Activated CD4-positive, CD25-positive, alpha-beta regulatory T cell treated with anti-CD3 and anti-CD28 coated beads, Interleukin-2, amount 50 U/mL, for 72 hours (primary cell): ENCODE measurements at places on chromosomes 6 and 20.
A peak's percentile ranks its signal among the peaks of the same experiment; 100 is the strongest.

DNA sequence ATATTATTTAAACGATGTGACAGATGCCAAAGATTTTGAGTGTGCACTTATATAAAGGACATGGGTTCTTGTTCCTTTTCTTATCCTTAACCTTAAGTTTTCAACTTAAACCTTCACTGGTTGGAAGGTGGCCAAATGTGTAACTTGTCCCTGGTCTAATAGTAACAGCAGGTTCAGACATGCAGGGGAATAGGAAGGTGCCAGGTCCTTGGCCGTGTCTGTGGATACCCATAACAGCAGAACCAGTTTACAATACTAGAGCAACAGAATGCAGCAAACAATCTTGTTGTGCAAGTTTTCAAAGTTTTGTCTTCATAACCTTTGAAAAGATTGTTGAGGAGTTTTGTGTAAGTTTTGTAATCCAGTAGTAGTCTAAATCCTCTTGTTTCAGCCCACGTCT lies 4.4 kb downstream of the MYB start:
- DNase-seq, result no peak

DNA sequence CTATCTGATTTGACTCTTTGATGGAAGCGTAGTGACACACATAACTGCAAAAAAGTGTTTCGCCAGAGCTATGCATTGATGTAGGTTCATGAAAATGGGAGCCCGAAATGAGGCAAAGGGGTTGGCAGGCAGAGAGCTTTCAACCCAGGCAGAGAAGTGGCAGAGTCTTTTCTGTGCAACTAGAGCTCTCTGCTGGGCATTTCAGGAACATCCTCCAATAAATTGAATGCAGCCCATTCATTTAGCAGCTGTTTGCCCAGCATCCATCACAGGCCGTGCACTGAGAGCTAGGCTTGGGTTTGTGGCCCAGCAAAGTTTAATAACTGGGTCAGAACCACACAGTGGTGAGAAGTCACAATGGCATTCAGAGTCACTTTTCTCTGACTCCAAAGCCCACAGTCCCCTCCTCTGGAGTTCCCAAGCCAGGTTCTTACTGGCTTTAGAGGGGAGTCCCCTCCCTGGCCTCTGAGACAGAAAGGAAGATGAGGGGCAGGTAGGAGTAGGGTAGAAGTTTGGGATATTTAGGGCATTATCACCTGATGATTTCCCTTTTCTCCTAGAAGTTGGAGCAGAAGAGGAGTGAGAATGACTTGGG lies 31.8 kb upstream of the ELMO2 start:
- DNase-seq, result no peak

- no peak for DNase-seq
These were observed 154.5 kb downstream of the ADGB start for GRCh38 chr6:146753306-146753705.

DNA sequence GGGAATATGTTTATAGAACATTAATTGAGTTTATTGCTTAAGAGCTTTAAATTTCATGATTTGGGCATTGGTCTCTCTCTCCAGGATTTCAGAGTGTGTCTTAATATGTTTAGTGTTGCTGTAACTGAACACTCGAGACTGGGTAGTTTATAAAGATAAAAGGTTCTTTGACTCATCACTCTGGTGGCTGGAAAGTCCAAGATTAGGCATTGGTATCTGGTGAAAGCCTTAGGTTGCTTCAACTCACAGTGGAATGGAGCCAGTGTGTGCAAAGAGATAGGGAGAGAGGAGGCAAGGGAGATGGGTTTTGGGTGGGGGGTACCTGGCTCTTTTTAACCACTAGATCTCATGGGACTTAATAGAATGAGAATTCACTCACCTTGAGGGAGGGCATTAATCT lies 35.6 kb upstream of the DTNBP1 start:
- no peak for DNase-seq

- no peak for DNase-seq
These were observed 108.6 kb downstream of the CD83 start for GRCh38 chr6:14226051-14226660.

DNA sequence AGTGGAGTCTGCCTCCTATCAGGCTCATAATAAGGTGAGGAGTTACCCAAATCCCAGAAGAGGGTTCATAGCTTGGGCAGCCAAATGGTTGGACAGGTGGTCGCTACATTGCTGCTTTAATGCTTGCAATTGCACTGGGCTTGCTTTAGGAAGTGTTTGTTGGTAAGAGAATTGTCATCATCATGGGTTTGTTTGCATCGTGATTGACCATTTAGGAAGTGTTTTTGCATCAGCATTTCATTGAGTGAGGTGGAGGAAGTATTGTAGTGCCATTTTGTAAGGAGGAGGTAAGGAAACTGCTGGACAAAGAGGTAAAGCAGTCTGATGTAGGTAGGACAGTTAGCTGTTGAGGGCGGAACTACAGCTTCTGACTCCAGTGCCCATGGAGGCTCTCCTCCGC lies 101.5 kb downstream of the ARID1B start:
- DNase-seq, result no peak

- no peak for DNase-seq
These were observed 72.4 kb upstream of the NXT1 start for GRCh38 chr20:23278172-23278571.

- no peak for DNase-seq
These were observed 79.3 kb upstream of the SHLD1 start for GRCh38 chr20:5670874-5671273.

- DNase-seq, result no peak
These were observed 65.3 kb downstream of the AIG1 start for GRCh38 chr6:143125864-143126573.

DNA sequence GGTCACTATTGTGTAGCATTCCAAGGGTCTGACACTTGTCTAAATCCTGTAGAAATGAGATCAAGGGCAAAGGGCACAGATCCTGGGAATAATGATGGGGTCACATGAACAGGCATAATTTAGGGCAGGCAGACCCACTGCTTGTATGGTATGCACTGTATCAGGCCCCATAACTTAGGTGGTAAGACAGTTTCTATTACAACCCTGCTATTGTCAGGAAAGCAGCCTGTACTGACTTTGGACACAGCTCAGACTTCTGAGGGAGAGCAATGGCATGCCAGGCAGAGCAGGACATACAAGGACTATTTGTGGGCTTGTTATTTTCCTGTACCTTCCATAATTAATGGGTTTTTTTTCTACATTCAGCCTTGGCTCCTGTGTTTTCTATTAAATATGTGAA lies 286.8 kb downstream of the PKHD1 start:
- DNase-seq, result no peak

DNA sequence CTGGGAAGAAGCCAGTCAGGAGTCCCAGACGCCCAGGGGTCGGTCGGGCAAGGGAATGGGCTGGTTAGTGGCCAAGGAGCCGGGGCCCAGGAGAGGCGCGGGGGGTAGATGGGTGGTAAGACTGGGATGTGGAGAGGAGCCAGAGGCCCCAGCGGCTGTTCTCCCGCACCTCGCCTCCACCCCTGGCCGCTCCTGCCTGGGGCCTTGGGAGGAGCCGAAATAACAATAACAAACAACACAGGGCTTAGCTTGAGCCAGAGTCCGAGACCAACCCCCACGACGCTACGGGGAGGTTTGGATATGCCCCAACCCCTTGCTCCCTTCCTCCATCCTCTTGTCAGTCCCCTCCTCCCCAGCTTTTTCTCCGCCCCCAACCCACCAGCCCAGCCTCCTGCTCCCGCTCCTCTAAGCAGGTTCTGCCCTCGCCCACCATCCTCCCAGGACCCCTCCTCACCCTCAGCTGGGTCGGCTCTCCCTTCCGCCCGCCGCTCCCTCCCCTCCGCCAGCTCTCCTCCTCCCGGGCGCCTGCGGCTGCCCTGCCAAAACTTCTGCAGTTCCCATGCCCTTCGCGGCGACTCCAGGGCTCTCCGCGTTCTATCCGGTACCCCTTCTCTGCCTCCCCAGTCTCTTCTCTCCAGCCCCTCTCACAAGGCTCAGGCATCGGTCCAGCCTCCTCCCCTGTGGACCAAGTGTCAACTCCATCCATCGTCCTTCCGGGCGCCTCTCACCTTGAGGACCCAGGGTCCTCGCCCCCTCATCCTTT lies 1.1 kb downstream of the RNF39 start:
- no peak for DNase-seq

GRCh38 chr6:55937261-55937947 lies 62.0 kb upstream of the BMP5 start:
- no peak for DNase-seq

GRCh38 chr20:57396212-57396983 lies 5.2 kb downstream of the RBM38 start:
- DNase-seq, result no peak

DNA sequence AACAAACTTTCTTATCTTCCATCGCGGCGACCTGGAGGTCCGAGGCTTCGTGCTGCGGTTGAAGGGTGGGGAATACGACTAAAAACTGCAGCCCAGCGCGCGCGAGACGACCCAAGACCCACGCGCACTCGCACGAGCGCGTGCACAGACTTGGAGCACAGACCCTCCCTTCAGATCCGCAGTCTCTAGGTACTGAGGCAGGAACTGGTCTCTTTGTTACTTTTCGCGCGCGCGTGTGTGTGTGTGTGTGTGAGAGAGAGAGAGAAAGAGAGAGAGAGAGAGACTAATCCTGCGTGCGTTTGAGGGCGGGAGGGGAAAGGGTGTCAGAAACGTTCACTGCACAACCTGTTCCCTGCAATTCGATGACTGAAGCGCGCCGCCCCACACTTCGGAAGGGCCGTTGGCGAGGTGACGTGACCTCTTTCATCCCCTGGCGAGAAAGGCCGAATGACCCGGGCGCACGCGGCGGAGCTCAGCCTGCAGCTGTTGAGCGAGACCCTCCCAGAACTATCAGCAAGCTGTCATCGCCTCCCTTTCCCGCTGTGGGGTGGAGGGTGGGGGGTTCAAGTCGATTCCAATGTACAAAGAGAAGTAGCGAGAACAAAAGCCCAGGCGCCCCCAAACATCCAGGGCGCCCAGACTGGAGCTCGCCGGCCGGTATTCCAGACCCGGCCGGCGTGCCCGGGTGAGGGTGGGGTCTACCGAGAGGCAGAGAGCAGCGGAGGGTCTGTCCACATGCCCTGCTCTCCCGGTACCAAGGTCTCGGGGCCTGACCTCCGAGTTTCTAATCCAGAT lies 1.5 kb upstream of the TUBB2B start:
- DNase-seq, result peak; percentile 39

DNA sequence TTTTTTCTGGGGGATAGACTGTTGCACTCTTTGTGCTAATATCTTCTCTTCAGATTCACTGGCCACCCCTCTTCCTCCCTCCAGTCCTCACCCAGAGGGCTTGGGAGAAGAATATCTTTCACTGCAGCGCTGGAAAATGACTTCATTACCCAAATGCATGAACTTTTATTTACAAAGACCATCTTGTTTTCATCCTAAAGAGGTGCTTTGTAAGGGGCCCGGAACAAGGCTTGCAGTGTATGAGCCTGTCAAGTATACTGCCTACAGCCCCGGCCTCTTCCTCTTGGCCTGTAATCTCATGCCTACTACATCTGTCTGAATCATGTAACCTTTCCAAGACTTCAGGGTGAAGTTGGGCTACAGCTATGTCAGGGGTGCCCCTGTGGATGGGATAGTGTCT lies 554 bp upstream of the LAMA4 start:
- no peak for DNase-seq

DNA sequence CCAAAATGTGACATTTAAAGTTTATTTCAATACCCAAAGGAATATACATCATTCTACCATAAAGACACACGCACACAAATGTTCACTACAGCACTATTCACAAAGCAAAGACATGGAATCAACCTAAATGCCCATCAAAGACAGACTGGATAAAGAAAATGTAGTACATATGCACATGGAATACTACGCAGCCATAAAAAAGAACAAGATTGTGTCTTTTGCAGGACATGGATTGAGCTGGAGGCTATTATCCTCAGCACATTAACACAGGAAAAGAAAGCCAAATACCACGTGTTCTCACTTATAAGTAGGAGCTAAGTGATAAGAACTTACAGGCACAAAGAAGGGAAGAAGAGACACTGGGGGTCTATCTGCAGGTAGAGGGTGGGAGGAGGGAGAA lies 22.4 kb downstream of the ATP9A start:
- no peak for DNase-seq
